ENCODE measurements at places on chromosomes 13 and 19.

- no peak for DNase-seq
Observed at GRCh38 chr19:21128901-21129698, 12.7 kb upstream of the ZNF431 start.

- DNase-seq, result no peak
Observed at GRCh38 chr13:82506805-82507414, 1375.4 kb downstream of the SLITRK1 start.

DNA sequence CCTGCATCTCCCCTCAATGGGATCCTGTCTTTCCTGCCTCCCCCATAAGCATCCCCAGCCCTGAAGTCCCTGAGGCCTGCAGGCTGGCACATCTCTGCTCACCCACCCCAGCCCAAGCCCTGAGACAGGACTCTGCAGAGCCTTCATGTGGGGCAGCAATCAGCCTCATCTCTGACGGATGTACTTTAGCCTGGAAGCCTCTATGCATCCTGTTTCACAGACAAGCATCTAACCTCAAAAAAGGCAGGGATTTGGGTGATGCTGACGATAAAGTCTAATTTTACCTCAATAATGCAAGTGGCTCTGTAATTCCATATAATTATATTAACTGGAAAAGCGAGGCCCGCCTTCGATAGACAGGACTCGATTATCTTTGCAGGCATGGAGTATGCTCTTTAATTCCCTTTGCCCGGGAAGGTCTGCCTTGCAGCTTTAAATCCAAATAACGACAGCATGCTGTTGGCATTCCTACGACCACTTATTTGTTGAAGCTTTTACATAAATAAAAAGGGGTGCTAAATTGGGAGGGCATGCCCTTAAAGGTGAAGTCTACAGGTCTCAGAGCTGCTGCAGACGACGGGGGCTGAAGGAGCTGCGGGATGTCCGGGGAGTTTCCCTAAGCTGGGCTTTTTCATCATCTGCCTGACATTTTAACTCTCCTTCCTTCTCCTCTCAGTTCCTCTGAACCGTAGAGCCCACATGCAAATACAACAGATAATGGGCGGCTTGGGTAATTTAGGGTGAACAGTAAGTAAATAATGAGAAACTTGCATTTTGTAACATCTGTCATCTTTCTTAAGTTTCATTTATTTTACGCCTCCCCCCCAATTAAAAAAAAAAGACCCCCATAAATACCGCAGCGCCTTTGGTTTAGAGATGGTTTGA lies 211.5 kb downstream of the URI1 start:
- no peak for DNase-seq

DNA sequence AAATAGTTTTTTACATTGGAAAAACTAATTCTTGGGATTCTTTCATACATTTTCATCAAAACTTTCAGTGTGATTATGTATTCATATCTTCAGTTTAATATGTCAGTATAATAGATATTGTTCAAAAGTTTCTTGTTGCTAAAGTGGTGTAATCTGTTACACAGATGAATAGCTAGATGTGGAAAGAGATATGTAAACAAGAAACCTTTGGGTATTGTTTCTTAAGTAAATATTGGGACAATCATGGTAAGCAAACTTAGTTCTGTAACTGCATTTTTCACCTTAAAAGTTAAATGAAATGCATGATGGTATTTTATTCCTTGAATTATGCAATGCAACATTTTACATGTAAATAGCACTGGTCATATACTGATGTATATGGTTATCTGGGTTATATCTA lies 12.2 kb downstream of the ABHD13 start:
- DNase-seq, result no peak

DNA sequence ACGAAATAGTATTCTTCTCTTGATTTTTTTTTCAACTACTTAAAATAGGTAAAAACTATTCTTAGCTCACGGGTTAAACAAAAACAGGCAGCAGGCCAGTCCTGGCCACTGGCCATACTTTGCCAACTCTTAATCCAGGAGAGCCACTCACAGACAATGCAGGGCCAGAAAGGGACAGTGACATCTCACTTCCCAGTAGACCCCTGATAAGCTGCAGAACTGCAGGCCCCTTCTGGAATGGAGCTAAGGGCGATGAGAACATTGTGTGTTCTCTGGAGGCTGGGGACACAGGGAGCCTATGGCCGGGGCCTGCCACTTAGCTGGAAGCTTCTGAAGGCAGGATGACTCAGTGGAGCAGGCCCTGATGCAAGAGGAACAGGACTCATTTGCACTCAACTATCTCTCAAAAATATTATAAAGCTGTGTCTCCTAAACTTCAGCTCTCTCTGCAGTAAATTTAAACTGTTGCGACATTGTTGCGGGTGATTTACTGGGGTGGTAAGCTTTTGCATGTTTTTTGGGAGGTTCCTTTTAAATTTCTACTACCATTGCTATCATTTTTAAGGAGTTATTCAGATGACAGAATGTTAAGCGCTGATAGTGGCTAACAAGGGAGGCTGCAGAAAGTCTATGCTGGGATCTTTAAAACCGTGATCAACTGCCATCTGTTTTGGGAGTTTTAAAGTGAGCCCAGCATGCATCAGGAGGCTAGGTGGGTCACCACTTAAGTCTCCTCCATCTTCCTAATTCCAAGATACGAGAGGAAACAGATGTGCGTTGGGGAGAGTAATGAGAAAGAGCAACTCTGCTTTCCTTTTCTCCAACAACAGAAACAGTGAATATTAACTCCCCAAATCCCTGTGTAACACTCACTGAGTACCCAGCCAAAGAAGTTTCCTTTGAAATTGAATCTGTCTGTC lies 33.2 kb upstream of the KATNAL1 start:
- no peak for DNase-seq

DNA sequence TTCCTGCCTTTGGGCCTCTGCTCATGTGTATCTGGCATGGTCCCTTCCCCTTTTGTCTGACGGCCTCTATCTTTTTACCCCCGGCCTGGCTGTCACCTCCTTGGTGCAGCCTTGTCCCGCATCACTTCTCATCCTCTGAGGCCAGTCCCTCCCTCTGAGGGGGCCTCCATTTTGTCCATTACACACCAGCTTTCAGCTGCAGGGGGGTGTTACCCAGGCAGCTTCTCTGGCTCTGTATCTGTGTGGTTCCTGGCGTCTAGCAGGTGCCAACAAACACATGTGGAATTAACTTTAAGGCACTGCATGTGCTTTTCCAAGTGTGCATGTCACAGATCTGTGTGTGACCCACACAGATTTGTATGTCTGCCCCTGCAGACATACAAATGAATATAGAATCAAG lies 52.4 kb downstream of the LYL1 start:
- no peak for DNase-seq

- no peak for DNase-seq
Observed at GRCh38 chr13:46487748-46488147, 65.2 kb upstream of the LRCH1 start.

DNA sequence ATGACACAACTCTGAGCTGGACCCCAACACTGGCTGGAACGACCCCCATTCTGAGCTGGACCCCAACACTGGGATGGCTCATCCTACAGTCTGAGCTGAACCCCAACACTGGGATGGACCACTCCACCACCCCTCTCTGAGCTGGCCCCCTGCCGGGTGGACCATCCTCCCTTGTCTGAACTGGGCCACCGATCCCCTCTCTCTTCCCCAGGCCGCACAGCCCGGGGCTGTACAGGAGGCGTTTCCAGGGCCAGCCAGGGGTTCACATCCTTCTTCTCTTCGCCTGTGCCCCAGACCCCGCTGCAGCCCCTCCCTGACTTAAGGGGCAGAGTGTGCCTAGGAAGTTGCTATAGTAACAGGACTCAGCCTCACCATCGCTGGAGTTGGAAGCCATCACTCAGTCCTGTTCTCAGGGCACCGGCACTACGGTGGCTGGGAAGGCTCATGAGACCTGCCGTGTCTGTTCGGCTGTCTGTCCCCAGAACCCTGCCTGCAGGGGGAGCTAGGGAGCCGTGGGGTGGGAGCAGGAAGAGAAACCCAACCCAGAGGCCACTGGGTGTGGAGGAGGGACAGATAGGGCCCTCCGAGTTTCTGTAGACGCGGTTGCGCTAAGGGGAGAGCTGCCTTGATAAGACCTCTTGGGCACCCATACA lies 3.7 kb downstream of the PRKACA start:
- DNase-seq, result no peak
